ENCODE measurements at places on chromosomes 1 and 21. TPM values are rescaled to one million over a fixed set of nuclear protein-coding genes. Genes with fewer than 3 reads are reported as not detected.

Gene PADI6
- not detected for total RNA-seq

Gene SERPINC1
- not detected for total RNA-seq

Gene CLCA4
- 1.7 TPM for total RNA-seq

Gene XCL2
- not detected for total RNA-seq

Gene CBR3
- total RNA-seq, result 18.5 TPM

Gene CCDC181
- 0.83 TPM for total RNA-seq

Gene CACNA1S
- not detected for total RNA-seq

- H3K36me3 ChIP-seq, result no peaks in the 10 kb centered on the region
- no peak for DNase-seq
- no peak overlapping the region for H3K27ac ChIP-seq
- no peaks in the 10 kb centered on the region for H3K4me1 ChIP-seq
- no peak overlapping the region for H3K4me3 ChIP-seq
- no peaks in the 10 kb centered on the region for H3K27me3 ChIP-seq
Observed at GRCh38 chr1:191890433-191891088, 267.7 kb upstream of the RGS18 start.

DNA sequence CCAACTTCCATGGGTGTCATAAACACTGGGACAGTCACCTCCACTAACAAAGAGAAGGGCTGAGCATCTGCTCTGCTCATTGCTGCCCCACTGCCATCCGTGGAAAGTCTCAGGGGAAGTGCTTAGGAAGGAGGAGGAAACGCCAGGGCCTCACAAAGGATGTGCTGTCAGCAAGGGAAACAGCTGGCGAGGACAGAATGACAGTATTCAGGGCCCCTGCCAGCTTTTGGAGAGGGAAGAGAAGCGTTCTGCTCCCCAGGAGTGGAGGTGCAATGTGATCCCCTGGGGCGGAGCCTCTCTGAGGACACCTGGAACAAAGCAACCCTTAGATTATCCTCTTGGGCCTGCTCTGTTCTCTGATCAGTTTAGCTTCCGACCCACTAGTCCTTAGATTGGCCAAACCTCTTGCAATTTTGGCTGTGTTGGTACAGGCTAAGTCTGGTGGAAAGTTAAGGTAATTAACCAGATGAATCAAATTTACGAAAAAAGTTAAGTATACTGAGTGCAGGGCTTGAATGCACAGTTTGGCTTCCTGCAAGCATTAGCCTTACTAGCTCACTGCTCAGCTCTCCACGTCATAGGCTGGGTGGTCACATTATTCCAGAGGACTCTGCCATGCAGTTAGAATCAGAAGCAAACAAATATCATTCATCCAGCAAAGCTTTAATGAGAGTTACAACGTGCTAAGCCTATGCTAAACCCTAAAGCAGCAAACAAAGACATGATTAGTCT is 170.2 kb upstream of the NFIA start:
- H3K27ac ChIP-seq, result no peak overlapping the region
- H3K36me3 ChIP-seq, result no peaks in the 10 kb centered on the region
- H3K27me3 ChIP-seq, result no peaks in the 10 kb centered on the region
- H3K4me1 ChIP-seq, result no peaks in the 10 kb centered on the region
- no peak overlapping the region for H3K4me3 ChIP-seq
- no peak for DNase-seq

DNA sequence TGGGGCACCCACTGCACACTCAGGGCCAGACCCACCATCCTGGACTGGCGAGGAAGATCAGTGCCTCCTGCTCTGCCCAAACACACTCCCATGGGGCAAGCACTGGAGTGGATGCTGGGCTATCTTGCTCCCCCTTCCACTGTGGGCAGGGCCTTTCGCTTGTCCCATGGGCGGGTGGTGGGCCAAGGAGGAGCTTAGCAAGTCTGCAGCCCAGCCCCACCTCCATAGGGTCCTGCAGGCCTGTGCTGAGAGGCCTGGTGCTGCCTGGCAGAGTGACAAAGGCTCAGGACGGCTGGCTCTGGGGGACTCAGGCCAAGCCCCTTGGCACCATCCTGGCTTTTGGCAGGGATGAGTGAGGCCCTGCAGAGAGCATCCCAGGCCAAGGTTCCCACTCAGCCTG is 89.4 kb downstream of the PTPRU start:
- no peaks in the 10 kb centered on the region for H3K27me3 ChIP-seq
- no peaks in the 10 kb centered on the region for H3K4me1 ChIP-seq
- H3K36me3 ChIP-seq, result peaks cover 28% of the 10 kb centered on the region
- H3K27ac ChIP-seq, result no peak overlapping the region
- no peak for DNase-seq

GRCh38 chr1:226063224-226063976 is 884 bp downstream of the H3-3A start:
- peaks cover 57% of the 10 kb centered on the region for H3K4me1 ChIP-seq
- no peaks in the 10 kb centered on the region for H3K27me3 ChIP-seq
- no peak for DNase-seq
- peak overlapping the region; percentile 90 for H3K4me3 ChIP-seq

DNA sequence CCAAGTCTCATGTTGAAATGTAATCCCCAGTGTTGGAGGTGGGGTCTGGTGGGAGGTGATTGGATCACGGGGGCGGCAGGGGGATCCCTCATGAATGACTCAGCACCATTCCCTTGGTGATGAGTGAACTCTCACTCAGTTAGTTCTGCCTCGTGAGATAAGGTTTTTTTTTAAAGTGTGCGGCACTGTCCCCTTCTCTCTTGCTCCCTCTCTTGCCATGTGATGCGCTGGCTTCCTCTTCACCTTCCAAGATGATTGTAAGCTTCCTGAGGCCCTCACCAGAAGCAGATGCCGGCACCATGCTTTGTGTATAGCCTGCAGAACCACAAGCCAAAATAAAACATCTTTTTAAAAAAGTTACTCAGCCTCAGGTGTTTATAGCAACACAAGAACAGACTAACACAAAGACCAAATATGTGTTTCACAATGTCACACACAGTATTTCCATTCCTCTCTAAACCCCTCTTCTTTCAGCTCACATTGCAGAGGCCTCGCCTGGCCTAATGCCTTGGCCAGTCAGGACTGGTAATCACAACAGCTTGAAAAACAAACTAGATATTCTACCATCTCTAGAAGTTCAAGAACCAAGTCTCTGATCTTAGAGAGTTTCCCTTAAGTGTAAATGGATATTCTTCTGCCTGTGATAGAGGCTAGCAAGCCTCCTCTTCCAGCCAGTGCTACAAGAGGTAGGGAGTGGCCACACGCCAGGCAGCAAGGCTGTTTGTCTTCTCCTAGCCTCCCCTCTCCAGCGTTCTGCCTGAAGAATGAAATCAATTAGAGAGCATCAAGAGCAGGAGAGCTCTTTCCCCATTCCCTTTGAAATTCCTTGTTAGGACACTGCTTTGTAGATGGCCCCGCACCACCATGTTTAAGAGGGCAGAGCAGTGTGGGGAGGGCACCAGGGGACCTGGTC is 19.6 kb upstream of the RAP1A start:
- H3K27ac ChIP-seq, result no peak overlapping the region
- H3K36me3 ChIP-seq, result no peaks in the 10 kb centered on the region
- no peaks in the 10 kb centered on the region for H3K27me3 ChIP-seq
- peaks cover 71% of the 10 kb centered on the region for H3K4me1 ChIP-seq

GRCh38 chr1:182614796-182615454 is 10.7 kb upstream of the RGS16 start:
- no peaks in the 10 kb centered on the region for H3K36me3 ChIP-seq
- peak; percentile 95 for DNase-seq
- H3K27ac ChIP-seq, result peak overlapping the region; percentile 93
- peaks cover 32% of the 10 kb centered on the region for H3K4me1 ChIP-seq
- H3K4me3 ChIP-seq, result peak overlapping the region; percentile 59

DNA sequence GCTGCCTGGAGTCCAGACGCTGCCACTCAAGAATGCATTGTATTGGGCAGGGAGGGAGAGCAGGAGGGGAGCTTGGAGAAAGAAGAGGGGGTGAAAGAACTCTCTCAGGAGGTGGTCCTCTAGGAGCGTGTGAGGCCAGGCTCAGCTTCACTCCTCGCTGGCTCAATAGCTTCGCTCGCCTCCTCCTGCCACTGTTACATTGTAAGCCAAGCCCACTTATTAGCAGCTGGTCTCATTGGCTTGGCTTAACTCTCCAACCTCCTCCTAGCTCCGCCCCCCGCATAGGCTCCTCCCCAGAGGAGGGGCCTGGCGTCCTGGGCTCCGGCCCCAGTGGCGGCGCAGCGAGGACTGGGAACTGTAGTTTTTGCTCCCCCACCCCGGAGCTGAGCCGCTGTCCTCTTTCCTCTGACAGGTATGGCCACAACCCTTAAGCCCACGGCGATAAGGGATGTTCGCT is at the start of gene KCNN3:
TSS of gene KCNN3 (minus strand) at position 167 of the 457 bp plus-strand sequence. CDS start 317 bp downstream, outside the sequence.
- H3K27ac ChIP-seq, result peak within 1 kb of the TSS; percentile 30
- no peaks in the 10 kb centered on the region for H3K36me3 ChIP-seq
- peak within 1 kb of the TSS; percentile 52 for H3K4me3 ChIP-seq
- peaks cover 36% of the 10 kb centered on the region for H3K27me3 ChIP-seq
- peaks cover 43% of the 10 kb centered on the region for H3K4me1 ChIP-seq
- peak; percentile 97 for DNase-seq

DNA sequence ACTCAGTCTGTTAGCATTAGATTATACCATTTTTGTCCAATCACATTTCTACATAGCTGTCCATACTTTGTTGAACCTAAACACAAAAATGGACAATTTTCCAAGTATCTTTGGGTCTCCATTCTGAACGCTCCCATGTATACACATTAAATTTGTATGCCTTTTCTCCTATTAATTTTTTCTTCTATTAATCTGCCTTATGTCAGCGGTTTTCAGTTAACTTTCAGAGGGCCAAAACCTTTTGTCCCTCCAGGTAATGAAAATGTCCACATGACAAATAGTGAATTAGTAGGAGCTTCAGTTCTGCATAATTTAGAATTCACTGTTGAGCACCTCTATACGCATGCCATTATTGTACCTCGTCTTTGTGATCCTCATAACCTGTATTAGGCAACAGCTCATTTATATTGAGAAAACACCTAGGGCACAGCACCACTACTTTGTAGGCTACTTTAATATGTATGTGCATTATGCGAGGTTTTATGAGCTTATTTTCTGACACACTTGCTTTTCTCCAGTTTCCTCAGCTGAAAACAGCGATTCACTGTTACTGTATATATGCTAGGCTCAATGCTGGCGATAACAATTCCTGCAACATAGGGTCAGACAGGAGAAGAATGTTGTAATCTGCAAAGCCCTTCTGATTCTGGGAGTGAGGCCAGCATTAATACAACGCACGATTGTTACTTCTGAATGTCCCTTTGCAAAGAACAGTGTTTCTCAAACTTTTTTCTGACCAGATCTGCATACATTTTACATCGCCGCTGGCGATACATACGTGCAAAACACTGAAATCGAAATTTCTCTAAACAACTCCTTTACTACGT is 1.1 kb upstream of the ABCD3 start:
- peaks cover 39% of the 10 kb centered on the region for H3K4me1 ChIP-seq
- no peak for DNase-seq
- H3K27ac ChIP-seq, result peak overlapping the region; percentile 89
- H3K36me3 ChIP-seq, result no peaks in the 10 kb centered on the region
- H3K4me3 ChIP-seq, result peak overlapping the region; percentile 81

GRCh38 chr1:218079347-218079746 is 205.7 kb upstream of the RRP15 start:
- no peak for DNase-seq
- no peak overlapping the region for H3K27ac ChIP-seq
- no peaks in the 10 kb centered on the region for H3K36me3 ChIP-seq
- H3K27me3 ChIP-seq, result no peaks in the 10 kb centered on the region

- H3K4me3 ChIP-seq, result no peak overlapping the region
- DNase-seq, result no peak
- no peaks in the 10 kb centered on the region for H3K27me3 ChIP-seq
- H3K4me1 ChIP-seq, result no peaks in the 10 kb centered on the region
Observed at GRCh38 chr1:214791961-214792360, 189.0 kb downstream of the CENPF start.

DNA sequence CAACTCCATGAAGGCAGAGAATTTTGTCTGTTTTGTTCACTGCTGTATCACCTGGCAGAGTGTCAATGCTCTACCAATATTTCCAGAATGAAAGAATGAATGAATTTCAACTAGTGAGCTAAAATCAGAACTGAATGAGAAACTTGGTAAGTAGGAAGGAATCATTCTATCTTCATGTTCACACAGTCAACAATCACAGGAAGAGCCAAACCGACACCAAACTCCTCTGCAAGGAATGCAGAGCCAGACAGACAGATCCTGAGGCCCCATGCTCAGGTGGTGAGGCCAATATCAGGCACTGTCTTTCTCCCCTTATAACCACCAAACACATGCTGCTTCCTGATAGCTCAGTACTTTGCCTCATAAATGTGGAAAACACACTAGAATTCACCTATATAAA is 139.1 kb downstream of the SLC45A1 start:
- H3K27ac ChIP-seq, result peak overlapping the region; percentile 78
- no peak for DNase-seq
- no peak overlapping the region for H3K4me3 ChIP-seq
- peaks cover 66% of the 10 kb centered on the region for H3K4me1 ChIP-seq

DNA sequence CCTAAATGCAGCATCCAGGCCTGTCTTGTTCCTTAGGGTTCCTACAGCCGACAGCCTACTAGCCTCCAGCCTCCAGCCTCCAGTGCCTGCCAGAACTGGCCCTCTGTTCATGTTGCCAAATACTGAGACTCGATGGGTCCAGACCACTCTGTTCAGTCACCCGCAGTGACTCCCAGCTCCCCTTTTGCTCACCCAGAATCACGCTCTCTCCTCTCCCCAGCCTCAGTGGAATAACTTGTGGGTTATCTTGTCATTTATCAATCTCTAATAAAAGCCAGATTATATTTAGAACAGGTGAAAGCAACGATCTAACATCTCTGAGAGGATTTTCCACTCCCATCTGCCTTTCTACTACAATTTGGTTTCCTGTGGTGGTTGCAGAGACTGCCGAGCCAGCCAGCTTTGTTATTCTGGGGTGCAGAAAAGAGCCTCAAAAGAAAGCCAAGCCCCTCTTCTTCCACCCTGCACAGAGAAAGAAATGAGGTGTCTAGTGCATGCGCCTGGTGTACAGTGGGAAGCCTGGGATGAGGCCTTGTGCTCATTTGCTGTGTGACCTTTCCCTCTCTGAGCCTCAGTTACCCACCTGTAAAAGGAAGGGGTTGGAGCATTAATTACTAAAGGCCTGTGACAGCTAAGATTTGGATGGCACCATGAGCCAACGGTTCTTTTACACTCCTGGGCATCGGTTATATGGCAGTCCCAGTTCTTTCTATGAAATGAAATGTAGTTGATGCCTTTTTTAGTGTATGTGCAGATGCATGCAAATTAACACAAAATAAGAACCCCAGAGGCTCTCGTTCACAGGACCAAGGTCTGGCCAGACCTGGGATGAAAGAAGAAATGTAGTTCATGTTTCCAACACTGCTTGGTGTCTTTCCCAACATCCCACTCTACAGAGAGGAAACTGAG is 42.9 kb upstream of the ID3 start:
- no peak for DNase-seq
- H3K36me3 ChIP-seq, result no peaks in the 10 kb centered on the region
- H3K4me3 ChIP-seq, result no peak overlapping the region
- no peaks in the 10 kb centered on the region for H3K27me3 ChIP-seq
